ENCODE measurements at places on chromosomes 3 and 15.

- peak; percentile 14 for DNase-seq
These were observed 9.8 kb upstream of the TNFAIP8L3 start for GRCh38 chr15:51104512-51104911.

- no peak for DNase-seq
These were observed 5.2 kb upstream of the MANF start for GRCh38 chr3:51379746-51380455.

DNA sequence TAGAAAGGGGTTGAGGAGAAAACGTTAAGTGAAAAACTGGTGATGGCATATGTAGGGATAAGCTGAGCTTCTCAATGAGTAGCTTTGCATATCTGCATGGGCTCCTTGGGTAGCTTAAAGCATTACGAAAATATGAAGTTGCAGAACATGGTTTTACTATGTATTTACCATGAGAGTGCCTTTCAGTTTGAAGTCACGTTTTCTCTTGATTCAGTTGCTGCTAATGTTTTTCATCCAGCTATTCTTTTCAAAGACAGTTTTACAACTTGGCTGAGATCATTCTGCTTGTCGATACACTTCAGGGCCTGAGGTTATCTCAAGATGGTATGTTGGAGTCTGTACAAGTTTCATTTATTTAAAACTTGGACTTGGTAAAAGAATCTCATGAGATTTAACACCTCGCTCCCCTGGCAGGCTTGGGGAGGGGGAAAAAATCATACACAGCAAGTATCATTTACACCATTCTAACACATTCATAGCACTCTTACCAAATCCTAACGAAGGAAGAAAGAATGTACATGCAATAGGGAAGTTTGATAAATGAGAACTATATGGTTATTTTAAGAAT, 103.3 kb upstream of the CMC1 start:
- no peak for DNase-seq

DNA sequence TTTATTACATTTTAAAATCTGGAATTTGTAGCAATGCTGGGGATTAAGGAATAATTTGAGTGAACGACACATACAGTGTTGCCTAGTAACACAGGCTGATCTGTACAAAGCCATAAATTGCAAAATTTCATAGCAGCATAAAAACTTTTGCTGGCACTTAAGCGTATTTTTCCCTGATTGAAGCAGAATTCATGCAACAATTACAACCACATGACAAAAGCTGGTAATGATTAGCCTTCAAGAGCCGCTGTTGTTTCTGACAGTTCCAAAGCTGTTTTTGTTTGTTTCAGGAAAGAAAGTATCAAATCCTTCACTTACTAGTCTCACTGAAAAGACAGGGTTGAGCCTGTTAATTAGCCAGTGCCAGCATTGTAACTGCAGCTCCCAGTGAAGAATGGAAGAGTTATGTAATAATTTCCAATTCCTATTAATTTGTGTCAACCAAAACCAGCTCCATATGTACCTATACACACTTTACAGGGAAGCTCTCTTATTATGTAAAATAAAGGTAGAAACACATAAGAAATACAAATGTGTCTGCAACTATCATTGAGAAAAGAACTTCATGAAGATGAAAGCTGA, 60.7 kb downstream of the AGTR1 start:
- no peak for DNase-seq

- no peak for DNase-seq
These were observed 827.4 kb downstream of the SI start for GRCh38 chr3:164250923-164251322.

- no peak for DNase-seq
These were observed 308.1 kb downstream of the CHST2 start for GRCh38 chr3:143427631-143428030.

- no peak for DNase-seq
These were observed 68.5 kb downstream of the CCR4 start for GRCh38 chr3:33019981-33020380.

- DNase-seq: no peak
These were observed 5.2 kb downstream of the MEIS2 start for GRCh38 chr15:37094915-37095711.

GRCh38 chr15:101136381-101137268, 115.2 kb downstream of the CHSY1 start:
- DNase-seq: no peak

DNA sequence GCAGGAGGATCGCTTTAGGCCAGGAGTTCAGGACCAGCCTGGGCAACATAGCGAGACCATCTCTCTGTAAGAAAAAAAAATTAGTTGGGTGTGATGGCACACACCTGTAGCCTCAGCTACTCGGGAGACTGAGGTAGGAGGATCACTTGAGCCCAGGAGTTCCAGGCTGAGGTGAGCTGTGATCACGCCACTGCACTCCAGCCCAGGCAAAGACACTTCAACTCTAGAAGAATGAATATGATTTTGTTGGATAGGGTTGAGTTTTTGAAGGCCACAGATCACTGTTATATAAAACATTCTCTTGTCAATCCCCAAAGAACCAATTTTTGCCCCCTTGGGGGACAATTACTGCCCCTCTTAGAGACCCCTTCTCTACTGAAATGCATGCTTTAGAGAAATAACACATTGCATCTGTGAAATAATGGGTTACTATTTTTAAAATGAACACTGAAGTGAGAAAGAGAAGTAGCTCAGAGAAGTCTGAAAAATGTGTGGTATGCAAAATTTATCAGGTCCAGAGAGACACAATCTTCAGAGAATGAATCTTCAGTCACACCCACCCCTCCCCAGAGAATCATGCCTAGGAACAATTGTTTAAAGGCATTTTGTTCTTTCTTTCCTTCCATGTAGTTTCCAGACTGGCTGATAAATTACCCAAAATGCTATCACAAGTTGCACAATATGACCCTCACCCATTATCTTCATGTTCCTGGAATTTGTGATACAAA, 42.7 kb downstream of the METTL6 start:
- no peak for DNase-seq

DNA sequence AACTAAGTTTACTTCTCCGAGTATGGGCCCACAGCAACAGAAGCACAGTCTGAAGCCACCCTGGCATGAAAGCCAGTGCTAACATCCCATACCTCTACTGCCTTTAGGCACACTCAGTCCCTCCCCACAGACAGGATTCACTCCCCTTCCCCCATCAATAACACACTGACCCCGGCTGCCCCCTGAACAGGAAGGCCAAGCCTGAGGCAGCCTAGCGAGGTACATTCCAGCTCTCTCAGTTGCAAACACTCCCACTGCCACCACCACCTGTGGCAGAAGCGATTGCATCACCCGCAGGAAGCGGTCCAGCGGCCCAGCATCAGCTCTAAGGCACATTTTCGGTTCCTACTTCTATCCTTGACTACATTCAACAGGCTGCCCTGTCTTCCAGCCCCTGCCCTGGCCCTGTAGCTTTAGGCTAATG, 7.0 kb upstream of the BMF start:
- DNase-seq: no peak

DNA sequence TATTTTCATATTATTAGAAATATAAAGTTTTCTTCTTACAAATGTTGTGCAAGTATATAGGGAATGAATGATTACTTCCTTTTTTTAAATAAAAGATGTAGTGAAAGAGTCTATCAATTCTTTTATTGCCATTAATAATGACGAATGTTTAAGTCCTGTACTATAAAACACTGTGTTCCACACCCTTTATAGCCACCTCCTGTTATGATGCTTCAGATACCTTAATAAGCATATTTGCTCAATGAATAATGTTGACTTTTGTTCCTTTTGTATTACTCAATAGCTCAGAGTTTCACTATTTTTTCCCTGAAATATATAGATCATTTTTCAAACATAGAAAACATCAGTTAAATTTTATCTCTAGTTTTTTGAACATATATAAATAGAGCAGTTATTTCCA, 378.2 kb upstream of the THBS1 start:
- DNase-seq: peak; percentile 18

- DNase-seq: no peak
These were observed 29.1 kb downstream of the HDAC11 start for GRCh38 chr3:13509059-13509815.

DNA sequence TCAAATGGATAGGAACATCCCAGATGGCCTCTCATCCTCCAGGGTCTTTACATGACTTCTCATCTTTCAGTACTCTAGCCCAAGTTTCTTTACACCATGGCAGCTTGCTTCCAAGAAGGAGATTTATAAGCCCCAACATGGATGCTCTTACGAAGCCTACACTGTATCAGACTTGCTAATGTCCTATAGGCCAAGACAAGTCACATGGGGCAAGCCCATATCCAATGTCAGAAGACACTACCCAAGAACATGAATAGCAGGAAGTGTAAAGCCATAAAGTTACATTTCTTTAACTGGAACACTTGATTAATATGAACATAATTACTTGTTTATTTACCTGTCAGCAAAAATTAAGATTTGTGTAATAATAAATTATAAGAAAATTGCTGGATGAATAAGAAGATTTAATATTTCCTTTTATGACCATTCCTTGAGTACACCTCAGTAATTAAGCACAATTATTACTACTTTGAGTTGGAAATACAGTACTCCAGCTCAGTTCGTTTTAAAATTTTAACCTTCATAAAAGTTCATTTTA, 5.1 kb downstream of the SPESP1 start:
- DNase-seq: no peak

GRCh38 chr15:60535265-60535664, 56.3 kb upstream of the ICE2 start:
- DNase-seq: no peak

GRCh38 chr3:26089249-26089648, 299.4 kb downstream of the OXSM start:
- DNase-seq: no peak

- no peak for DNase-seq
These were observed 322.9 kb downstream of the EPHB1 start for GRCh38 chr3:135117977-135118376.

DNA sequence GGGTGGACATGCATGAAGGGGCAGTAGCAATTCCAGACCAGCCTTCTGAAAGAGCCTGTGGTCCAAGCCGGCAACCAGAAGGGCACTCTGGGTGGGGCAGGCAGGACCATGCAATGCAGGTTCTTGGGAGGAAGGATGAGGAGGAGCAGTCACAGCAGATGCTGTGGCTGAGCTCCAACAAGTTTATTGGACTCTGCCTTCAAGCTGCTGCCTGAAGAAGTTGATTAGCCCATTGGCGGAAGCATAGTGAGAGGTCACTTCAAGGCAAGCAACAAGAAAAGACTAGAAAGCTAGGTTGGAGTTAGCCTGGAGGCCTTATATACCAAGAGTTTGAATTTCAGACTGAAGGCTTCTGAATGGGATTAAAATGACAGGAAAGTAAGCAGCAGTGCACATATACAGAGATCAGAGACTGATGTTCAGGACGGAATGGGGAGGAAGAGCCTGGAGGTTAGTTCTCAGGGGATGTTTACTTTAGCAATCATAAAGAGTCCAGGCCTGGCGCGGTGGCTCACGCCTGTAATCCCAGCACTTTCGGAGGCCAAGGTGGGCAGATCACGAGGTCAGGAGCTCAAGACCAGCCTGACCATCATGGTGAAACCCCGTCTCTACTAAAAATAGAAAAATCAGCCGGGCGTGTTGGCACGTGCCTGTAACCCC, 39.9 kb downstream of the SFMBT1 start:
- DNase-seq: no peak

DNA sequence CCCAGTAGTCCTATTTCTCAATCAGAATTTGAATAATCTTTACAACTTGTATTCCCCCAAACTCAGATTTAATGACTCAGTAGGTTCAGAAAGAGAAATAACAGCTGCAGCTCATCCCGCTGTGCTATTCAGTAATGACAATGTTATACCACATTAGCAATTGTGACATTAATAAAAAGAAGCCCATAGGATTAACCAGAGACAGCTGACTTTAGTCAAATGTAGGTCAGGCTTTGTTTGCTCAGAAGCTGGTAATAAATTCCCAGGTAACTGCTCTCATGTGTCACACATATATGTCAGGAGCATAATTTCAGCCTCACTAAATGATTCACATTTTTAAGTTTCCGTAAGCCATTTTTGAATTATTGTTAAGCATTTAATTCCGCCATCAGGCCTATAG, 222.0 kb upstream of the UBE2E2 start:
- no peak for DNase-seq

GRCh38 chr15:44726136-44726535, 10.2 kb upstream of the TRIM69 start:
- DNase-seq: no peak

- peak; percentile 98 for DNase-seq
These were observed 637.7 kb upstream of the TBL1XR1 start for GRCh38 chr3:177835008-177835407.

DNA sequence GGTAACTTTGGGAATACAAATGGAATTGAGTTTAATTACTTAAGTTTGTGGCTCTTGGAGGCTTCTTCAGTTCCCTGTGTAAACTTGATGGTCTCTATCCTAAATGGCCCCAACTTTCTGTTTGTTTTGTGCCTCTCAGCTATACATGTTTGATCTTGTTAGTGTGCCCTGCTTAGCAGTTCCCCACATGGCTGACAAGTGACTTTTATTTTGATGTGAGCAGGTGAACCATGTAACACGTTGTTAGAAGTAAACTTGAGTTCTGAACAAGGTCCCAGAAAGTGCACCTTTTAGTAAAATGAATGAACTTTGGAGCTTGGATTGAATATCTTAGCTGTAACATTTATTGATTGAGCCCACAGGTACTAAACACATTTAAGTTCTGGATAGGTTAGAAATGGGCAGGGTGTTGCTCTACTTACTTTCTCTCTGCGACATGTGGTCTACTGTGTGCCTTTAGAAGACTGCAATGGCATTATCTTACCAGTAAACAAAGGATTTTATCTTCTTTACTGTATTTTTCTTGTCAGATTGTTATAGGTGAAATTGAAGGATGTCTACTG, 4.5 kb downstream of the LSM3 start:
- DNase-seq: no peak

All from astrocyte of the spinal cord (primary cell).